ENCODE measurements at places on chromosomes 6 and 20.

GRCh38 chr20:18388860-18389259 lies 78.0 kb downstream of the DZANK1 start:
- no peak for DNase-seq

GRCh38 chr6:111057074-111057752 lies 30.1 kb upstream of the SLC16A10 start:
- DNase-seq = peak; percentile 31

DNA sequence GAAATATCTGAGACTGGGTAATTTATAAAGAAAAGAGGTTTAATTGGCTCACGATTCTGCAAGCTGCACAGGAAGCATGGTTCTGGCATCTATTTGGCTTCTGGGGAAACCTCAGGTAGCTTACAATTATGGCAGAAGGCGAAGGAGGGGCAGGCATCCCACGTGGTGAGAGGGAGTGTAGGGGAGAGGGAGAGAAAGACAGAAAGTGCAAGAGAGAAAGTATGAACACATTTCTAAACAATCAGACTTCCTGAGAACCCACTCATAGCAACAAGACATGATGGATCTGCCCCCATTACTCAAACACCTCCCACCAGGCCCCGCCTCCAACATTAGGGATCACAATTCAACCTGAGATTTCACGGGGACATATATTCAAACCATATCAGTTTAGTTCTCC lies 107.4 kb downstream of the PERP start:
- no peak for DNase-seq

DNA sequence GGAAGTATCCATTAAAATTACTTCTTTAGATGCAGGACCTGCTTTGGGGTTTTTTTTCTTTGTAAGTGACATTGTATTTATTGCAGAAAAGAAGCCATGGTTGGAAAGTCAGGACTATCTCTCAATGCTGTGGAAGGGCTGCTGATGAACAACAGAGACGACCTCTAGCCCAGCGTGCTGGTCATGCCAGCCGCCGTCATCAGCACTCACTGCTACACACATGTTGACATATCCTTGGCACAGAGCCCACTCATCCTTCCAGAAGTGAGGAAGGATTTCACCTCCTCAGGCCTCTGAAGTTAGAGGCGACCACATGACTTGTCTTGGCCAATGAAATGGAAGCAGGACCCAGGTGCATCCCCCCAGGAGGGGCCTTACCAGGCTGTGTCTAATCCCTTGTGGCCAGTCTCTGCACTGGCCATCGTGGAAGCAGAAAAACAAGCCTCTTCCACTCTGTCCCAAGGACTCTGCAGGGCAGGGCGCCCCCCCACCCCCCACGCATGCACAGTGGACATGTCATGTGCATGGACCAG lies 343.5 kb downstream of the TAF4 start:
- no peak for DNase-seq

DNA sequence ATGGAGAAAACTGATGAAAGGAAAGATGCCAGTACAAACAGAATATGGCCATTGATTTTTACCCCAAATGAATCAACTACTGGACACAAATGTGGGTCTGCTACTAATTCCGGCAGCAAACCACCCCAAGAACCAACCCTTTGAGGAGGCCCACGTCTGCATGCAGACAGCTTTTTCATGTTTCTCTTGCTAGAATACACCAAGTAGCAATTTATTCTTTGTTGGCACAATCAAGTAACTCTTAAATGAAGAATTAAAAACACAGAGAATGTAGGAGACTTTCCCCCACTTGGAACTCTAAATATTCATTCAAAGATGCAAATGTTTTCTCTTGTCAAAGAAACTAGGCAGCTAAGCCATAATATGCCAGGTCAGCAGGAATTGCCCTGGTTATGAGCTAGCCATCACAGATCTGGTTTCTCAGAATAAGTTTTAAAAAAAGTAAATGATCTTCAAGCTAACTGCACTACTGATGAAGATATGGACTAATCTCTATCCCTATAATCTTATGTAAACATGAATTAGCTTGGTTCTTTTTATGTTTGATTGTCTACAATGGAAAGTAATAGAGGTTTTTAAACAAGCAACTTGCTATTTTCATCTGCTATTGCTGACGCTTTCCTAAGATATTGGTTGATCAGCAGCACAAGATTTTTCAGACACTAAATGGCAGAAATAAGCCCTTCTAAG lies 163.1 kb upstream of the THEMIS start:
- no peak for DNase-seq

- no peak for DNase-seq
Measured at GRCh38 chr6:97524811-97525210, 241.8 kb upstream of the MMS22L start.

DNA sequence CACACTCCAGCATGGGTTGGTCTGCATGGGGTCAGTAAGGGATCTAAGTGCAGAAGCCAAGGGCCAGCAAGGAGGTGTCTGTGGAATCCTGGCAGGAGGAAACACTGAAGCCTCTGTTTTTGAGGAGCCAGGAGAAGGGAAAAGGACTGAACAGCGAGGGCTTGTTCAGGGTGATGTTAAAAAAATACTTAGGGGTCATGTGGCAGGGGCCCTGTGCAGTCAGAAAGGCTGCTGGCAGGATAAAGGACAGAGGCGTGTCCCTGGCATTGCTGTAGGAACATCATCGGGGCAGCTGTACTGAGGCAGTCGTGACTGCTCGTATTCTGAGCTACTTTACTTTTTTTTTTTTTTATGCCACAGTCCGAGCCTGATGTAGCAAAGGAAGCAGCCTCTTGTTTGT lies 127.1 kb upstream of the ZFP64 start:
- DNase-seq = no peak

GRCh38 chr6:4549556-4550226 lies 226.5 kb upstream of the CDYL start:
- DNase-seq = no peak

DNA sequence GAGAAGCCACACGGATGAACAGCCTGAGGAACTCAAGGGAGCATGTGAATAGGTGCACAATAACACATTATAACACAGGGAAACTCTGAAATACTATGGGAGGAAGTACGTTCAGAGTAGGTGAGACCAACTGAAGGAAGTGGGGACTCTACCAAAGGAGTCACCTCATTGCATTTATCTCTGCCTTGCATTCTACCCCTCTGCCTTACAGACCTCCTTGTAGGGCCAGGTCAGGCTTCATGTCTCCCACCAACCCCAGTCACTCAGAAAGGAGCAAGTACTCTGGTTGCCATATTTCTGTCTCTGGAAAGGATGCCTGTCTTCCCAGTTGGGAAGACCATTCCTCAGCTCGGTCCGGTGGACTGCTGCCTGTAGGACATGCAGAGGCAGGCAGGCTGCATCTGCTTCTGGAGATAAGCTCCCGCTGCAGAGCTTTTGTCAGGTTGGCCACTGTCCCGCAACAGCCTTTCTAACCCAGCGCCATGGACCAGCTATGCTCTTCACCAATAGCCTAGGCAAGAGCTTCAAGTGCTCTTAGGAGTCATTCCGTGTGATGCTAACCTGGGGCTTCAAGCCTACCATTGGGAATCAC lies 51.6 kb upstream of the ASIP start:
- no peak for DNase-seq

DNA sequence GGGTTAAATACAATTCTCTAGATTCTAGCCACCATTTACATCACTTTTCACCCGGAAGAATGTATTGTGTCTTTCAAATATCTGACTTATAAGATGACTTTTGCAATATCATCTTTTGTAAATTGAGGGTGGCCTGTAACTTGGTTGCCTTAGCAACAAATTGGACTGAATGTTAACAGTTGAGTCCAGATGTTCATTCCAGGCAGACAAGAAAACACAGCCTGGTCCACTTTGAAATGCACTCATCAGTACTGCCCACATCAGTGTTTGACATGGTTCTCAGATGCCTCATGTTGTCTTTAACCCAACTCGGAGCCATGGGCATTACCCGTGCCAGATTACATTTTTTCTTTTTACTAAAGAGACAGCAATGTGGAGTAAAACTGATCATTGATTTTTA lies 781.6 kb upstream of the CHD6 start:
- no peak for DNase-seq

- no peak for DNase-seq
Measured at GRCh38 chr6:116451916-116452315, 9.3 kb upstream of the CALHM6 start.

GRCh38 chr6:21039926-21040325 lies 505.7 kb downstream of the CDKAL1 start:
- no peak for DNase-seq

DNA sequence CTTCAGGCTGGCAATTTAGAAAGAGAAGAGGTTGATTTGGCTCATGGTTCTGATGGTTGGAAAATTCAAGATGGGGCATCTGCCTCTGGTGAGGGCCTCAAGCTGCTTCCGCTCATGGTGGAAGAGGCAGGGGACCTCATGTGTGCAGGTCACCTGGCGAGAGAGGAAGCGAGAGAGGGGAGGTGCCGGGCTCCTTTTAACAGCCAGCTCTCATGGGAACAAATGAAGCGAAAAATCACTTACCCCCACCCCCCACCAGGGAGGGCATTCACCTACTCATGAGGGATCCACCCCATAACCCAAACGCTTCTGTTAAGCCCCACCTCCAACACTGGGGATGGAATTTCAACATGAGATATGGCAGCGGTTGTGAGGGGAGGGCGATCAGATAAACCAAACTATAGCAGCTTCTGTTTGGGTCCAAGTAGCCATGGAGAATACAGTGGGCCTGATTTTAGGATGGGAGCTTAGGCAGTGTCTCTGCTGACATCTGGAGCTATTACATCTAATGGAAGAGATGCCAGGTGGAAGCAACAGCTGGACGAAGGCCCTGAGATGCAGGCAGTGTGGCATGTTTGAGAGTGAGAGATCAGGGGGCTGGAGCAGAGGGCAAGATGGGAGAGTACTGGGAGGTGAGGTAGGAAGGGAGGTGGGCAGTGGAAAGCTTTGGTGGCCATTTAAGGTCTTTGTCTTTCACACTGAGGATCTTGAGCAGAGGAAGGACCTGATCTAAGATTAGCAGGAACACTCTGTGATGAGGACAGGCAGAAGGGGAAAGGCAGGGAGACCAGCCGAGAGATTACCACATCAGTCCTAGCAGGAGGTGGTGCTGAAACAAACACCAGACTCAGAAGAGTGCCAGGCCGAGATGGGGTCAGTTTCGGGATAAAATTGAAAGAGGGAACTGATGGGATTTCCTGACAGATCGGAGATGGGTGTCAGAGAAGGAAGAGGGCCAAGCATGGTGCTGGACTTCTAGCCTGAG lies 161.8 kb downstream of the NFATC2 start:
- DNase-seq = no peak

- DNase-seq = no peak
Measured at GRCh38 chr6:12383448-12383847, 93.3 kb downstream of the EDN1 start.

DNA sequence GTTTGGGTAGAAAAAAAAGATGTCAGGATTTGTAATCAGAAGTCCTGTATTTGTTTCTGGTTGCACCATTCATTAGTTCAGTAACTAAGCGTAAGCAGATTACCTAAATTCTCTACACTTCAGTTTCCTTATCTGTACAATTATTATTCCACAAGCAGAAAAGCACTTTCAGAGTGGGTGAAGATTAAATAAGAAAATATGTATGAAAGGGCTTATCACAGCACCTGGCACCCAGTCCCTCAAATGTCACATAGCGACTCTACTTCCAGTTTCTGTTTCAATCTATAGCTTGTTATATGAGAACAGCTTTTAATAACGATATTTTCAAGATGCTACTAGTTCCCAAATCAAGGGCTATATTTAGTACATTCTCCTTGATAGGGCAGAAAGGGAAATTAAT lies 31.4 kb downstream of the RGS17 start:
- no peak for DNase-seq

DNA sequence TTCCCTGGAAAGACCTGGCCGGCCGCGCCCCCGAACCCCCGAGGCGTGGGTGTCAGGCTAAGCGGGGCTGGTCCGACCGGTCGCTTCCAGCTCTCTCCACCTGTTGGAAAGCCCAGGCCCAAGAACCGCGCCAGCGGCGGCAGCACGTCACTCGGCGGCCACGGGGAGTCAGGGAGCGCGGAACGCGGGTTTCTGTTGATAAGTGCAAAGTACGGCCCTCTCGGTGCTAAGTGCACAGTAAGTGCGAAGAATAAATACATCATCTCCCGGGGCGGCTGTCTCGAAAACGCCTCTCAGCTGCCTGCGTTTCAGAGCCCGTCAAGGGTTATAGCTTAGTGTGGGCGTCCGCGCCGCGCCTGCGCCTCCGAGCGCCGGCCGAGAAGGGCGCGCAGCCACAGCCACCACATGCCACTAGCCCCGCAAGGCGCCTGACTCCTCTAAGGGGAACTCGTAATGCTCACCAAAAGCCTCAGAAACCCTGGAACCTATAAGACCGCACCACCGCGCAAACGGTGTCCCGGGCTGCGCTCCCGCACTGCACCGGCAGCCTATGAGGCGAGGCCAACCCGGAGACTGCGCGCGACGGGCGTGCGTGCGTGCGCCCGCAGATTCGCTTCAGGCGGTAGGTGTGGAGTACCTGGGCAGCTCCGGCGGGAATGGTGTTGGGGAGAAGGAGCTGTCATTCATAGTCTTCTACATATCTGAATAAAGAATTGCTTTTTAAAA lies 9.2 kb upstream of the TBX18 start:
- DNase-seq = peak; percentile 85

DNA sequence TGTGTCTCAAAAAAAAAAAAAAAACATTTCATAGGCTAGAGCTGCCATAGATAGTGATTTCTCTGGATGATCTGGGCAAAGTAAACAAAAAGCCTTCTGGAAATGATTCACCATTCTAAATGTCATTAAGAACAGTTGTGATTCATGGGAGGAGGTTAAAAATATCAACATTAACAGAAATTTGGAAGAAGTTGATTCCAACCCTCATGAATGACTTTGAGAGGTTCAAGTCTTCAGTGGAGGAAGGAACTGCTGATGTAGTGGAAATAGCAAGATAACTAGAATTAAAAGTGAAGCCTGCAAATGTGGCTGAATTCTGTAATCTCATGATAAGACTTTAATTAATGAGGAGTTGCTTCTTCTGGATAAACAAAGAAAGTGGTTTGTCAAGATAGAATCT lies 26.8 kb upstream of the MMP24 start:
- DNase-seq = no peak
